ENCODE measurements at places on chromosomes 4 and X. TPM values are rescaled to one million over a fixed set of nuclear protein-coding genes. Genes with fewer than 3 reads are reported as not detected.

The NPY5R gene
- total RNA-seq = 0.20 TPM

The ERVMER34-1 gene
- total RNA-seq = 0.69 TPM

The CCNA2 gene
- 18.4 TPM for total RNA-seq

The POU4F2 gene
- total RNA-seq = not detected

The CDK16 gene
- total RNA-seq = 38.7 TPM
